ENCODE measurements at places on chromosomes 11 and 22. TPM values are rescaled to one million over a fixed set of nuclear protein-coding genes. Genes with fewer than 3 reads are reported as not detected.

Gene FJX1
- 12.1 TPM for total RNA-seq

DNA sequence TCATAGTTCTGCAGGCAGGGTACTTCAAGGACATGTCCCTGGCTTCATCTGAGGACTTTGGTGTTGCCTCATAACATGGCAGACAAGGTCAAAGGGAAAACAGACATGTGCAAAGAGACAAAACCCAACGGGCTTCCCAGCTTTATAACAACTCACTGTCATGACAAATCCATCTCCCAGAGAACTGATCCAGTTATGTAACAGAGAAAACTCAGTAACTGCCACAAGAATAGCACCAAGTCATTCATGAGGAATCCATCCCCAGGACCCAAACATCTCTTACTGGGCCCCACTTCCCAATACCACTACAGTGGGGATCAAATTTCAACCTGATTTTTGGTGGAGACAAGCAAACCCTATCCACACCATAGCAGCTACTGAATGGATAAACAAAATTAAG, 13.0 kb downstream of the OR52N4 start:
- no peaks in the 10 kb centered on the region for H3K36me3 ChIP-seq
- DNase-seq, result no peak
- H3K4me1 ChIP-seq, result no peaks in the 10 kb centered on the region

- DNase-seq, result no peak
- H3K27ac ChIP-seq, result no peak overlapping the region
- H3K27me3 ChIP-seq, result no peaks in the 10 kb centered on the region
- no peaks in the 10 kb centered on the region for H3K36me3 ChIP-seq
- H3K4me1 ChIP-seq, result no peaks in the 10 kb centered on the region
Observed at GRCh38 chr11:34208266-34209135, 103.1 kb downstream of the NAT10 start.

DNA sequence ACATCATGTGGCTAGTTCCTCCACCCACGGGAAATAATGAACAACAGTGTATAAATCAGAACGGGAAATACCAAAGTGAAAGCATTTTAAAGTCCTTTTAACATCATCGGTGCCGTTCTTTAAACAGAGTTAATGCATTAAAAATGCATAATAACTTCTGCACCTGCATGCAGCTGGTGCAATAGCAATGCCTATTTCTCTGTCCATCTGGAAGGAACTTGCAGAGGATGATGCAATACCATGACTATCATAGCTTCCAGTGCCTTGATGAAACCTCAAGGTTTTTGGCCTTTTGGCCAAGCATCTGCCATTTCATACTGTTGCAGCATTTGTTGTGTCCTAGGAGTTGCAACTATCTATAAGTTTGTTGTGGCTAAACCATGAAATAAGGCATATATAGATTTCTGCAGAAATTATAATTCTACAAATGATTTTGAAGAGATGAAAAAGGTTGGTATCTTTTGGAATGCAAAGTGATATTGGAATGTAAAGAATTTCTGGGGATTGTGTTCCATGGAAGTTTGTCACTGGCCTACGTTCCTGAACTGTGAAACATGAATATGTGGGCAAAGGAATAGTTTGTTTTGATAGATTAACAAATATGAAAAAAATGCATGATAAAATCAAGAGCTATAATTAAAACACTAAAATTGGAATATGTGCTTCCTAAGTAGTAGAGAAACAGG, 9.8 kb upstream of the EIF3F start:
- H3K36me3 ChIP-seq, result no peaks in the 10 kb centered on the region
- H3K27me3 ChIP-seq, result no peaks in the 10 kb centered on the region
- no peaks in the 10 kb centered on the region for H3K4me1 ChIP-seq

Gene FEN1
- 5.9 TPM for total RNA-seq

Gene CEP126
- 14.7 TPM for total RNA-seq

DNA sequence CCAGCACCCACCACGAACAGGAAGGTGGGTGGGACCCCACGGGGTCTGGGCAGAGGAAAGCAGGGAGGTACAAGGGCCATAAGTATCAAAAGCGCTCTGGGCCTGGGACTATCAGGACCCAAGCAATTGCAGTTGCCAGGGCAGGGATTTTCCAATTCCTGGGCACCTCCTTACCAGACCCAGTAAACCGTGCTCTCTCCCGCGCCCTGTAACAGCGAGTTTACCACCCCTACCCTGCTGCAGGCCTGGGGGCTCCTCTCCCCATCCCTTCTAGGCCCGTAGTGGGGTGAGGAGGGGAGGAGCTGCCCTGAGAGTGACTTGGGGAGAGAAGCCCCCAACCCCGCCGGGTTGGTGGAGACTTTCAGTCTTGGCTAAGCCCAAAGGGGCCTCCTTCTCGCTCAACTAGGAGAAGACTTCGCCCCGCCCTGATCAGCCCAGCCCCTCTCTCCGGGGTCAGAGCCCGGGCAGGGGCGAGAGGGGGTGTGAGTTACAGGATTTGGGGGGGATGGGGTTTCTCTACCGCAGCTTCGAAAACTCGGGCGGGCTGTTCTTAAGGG, 5.4 kb downstream of the PAX6 start:
- H3K36me3 ChIP-seq, result no peaks in the 10 kb centered on the region
- peaks cover 99% of the 10 kb centered on the region for H3K27me3 ChIP-seq
- no peak for DNase-seq
- H3K4me1 ChIP-seq, result peaks cover 17% of the 10 kb centered on the region
- no peak overlapping the region for H3K27ac ChIP-seq

- H3K27me3 ChIP-seq, result no peaks in the 10 kb centered on the region
- H3K27ac ChIP-seq, result no peak overlapping the region
- no peaks in the 10 kb centered on the region for H3K4me1 ChIP-seq
Observed at GRCh38 chr11:128898580-128899344, 7.6 kb downstream of the KCNJ5 start.

DNA sequence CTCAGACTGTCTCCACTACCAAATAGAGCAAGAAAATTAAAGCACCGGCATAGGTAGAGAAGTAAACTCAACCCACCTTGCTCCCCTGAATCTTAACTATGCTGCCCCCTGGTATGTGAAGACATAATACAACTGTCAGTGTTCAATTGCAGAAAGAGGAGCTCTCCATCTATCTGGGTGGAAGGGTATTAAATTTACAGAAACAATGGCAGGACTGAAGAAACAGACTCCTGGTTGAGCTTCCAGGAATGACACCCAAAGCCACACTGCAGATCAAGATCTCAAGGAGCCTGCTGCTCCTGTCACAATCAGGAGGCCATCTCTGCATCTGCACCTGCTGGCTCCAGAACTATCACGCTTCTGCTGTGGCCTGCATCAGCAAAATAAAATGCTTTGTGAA, 132.1 kb upstream of the BMAL1 start:
- no peak overlapping the region for H3K27ac ChIP-seq
- no peak overlapping the region for H3K4me3 ChIP-seq
- no peak for DNase-seq
- H3K4me1 ChIP-seq, result no peaks in the 10 kb centered on the region

Gene OR4D5
- not detected for total RNA-seq

- H3K27ac ChIP-seq, result peak overlapping the region; percentile 71
- H3K4me1 ChIP-seq, result peaks cover 6% of the 10 kb centered on the region
- DNase-seq, result peak; percentile 62
- no peaks in the 10 kb centered on the region for H3K27me3 ChIP-seq
- no peaks in the 10 kb centered on the region for H3K36me3 ChIP-seq
- H3K4me3 ChIP-seq, result no peak overlapping the region
Observed at GRCh38 chr22:38043151-38044039, 13.8 kb upstream of the PICK1 start.

GRCh38 chr22:17319546-17319945, 49.7 kb upstream of the CECR2 start:
- H3K27me3 ChIP-seq, result no peaks in the 10 kb centered on the region
- no peak overlapping the region for H3K4me3 ChIP-seq
- H3K27ac ChIP-seq, result no peak overlapping the region
- DNase-seq, result no peak
- no peaks in the 10 kb centered on the region for H3K36me3 ChIP-seq

Gene MICALL1
- 8.6 TPM for total RNA-seq

Gene NXPE1
- 1.3 TPM for total RNA-seq

- no peak for DNase-seq
- H3K27ac ChIP-seq, result no peak overlapping the region
- H3K36me3 ChIP-seq, result no peaks in the 10 kb centered on the region
- no peak overlapping the region for H3K4me3 ChIP-seq
- no peaks in the 10 kb centered on the region for H3K4me1 ChIP-seq
Observed at GRCh38 chr22:35684270-35684700, 33.4 kb upstream of the APOL5 start.

DNA sequence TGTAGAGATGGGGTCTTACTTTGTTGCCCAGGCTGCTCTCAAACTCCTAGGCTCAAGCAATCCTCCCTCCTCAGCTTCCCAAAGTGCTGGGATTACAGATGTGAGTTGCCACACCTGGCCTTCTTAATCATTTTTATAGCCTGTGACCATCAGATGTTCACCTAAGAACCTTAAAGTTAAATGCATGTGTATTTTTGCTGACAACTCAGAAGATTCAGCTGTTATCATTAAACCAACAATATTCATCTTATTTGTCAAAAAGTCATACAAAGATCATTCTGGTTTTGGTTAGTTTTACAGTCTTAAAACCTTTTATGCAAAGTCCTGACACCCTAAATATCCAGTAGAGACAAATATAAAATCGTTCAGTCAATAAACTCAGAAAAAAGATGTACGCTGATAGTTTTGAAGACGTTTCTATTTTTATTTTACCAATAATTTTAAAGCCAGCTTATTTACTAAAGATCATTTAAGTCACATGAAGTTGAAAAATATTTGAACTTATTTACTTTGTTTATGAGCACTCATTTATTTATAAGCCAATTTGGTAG, 22.2 kb downstream of the CLDN5 start:
- H3K4me1 ChIP-seq, result no peaks in the 10 kb centered on the region
- DNase-seq, result no peak

DNA sequence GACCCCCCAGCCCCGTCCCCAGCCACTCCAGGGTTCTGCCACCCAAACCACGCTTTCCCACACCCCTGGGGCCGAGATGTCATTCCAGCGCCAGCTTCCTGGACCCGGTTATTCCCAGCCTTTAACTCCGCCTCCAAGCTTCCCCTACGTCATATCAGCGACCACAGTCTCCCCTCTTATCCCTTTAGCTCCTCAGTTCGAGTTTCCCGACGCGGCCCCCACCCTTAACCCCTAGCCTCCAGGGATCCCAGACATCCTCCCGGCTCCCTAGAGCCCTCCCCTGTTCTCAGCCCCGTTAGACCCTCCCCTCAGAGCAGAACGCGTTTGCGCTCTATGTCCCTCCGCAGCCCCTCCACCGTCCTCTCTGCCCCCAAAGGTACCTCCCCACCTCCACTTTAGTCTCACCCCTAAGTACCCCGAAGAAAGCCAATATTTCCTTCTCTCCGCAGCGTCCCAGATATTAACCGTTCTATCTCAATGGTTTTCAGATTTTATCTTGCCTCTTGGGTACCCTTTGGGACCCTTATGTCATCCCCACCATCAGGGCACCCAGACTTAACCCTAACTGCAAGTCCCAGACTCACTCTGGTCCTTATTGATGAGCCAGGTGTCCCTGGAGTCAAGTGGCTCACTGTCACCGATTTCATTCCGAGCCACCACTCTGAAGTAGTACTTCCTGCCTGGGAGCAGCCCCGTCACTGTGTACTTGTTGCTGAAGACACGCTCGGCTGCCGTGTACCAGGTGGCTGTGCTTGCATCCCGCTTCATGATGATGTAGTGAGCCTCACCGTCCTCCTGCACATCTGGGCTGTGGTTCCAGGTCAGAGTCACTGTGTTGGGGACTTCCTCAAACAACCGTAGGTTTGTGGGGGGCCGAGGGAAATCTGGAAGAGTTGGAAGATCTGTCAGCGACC, 8.0 kb downstream of the TMEM86A start:
- H3K27ac ChIP-seq, result peak overlapping the region; percentile 94
- H3K36me3 ChIP-seq, result no peaks in the 10 kb centered on the region
- DNase-seq, result peak; percentile 67
- H3K27me3 ChIP-seq, result no peaks in the 10 kb centered on the region
- H3K4me1 ChIP-seq, result no peaks in the 10 kb centered on the region
- peak overlapping the region; percentile 55 for H3K4me3 ChIP-seq

Gene HTATIP2
- 41.4 TPM for total RNA-seq

GRCh38 chr11:112016765-112017376, 8.3 kb upstream of the DLAT start:
- peak overlapping the region; percentile 63 for H3K27ac ChIP-seq
- DNase-seq, result no peak
- H3K36me3 ChIP-seq, result peaks cover 9% of the 10 kb centered on the region
- no peaks in the 10 kb centered on the region for H3K4me1 ChIP-seq

DNA sequence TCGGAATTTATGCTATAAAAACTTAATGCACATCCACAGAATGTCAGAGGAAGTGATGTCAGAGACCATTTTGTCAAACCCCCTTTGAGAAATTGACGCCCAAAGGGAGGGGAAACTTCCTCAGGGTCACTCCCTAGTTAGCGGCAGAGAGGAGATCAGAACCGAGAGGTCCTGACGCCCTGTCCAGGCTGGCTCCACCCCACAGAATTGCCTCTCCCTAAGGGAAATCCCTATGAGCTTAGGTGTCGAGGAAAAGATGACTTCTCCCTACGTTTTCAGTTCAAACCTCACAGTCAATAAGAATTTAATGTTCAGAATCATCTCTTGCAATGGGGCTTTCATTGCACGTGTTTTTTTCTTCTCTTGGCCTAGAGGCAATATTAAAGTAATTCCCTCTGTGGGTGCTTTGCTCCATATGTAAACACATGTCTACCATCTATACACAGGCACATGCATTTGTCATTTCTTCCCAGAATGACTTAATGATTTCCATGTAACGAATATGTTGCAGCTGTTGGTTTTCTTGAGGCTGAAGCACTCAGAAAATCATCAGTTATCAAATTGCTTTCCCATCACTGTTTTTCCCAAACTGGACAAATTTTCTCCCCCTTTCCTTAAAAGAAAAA, 148.7 kb upstream of the TIMP3 start:
- no peaks in the 10 kb centered on the region for H3K4me1 ChIP-seq
- no peaks in the 10 kb centered on the region for H3K36me3 ChIP-seq
- H3K4me3 ChIP-seq, result no peak overlapping the region
- no peak overlapping the region for H3K27ac ChIP-seq

GRCh38 chr11:66363805-66364535, 7.6 kb downstream of the SLC29A2 start:
- H3K4me3 ChIP-seq, result no peak overlapping the region
- no peak for DNase-seq
- H3K27me3 ChIP-seq, result no peaks in the 10 kb centered on the region
- H3K27ac ChIP-seq, result peak overlapping the region; percentile 48

Gene ARHGAP20
- total RNA-seq, result 11.8 TPM

Gene SF3A1
- 47.7 TPM for total RNA-seq

GRCh38 chr11:127474766-127475165, 474.2 kb upstream of the KIRREL3 start:
- H3K36me3 ChIP-seq, result no peaks in the 10 kb centered on the region
- H3K27ac ChIP-seq, result no peak overlapping the region
- no peaks in the 10 kb centered on the region for H3K4me1 ChIP-seq
- DNase-seq, result no peak

DNA sequence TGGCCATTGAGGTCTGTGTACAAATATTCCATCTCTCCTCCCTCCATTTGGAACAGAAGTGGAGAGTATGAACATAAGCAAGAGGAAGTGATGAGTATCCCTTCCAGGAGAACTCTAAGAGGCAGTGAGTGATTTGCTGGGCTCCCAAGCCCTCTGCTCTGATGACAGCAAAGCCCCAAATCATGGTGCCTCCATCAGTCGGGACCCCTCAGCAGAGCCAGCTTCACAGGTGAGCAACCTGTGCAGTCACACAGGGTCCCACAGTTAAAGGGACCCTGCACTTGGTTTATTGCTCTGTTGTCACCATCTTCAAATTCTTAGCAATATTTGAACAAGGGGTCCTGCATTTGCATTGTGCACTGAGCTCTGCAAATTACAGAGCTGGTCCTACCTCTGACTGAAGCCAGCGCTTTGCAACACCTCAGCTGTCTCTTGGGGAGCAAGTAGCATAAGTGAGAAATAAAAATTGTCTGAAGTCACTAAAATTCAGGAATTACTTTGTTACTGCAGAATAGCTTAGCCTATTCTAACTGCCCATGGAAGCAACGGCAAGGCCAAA, 466.4 kb downstream of the MN1 start:
- H3K27me3 ChIP-seq, result peaks cover 8% of the 10 kb centered on the region
- H3K4me3 ChIP-seq, result no peak overlapping the region
- H3K27ac ChIP-seq, result no peak overlapping the region
- no peaks in the 10 kb centered on the region for H3K4me1 ChIP-seq

Gene CEND1
- total RNA-seq, result not detected

Data from breast epithelium (tissue), 4 donors.